ENCODE measurements at places on chromosomes 2 and 18.

DNA sequence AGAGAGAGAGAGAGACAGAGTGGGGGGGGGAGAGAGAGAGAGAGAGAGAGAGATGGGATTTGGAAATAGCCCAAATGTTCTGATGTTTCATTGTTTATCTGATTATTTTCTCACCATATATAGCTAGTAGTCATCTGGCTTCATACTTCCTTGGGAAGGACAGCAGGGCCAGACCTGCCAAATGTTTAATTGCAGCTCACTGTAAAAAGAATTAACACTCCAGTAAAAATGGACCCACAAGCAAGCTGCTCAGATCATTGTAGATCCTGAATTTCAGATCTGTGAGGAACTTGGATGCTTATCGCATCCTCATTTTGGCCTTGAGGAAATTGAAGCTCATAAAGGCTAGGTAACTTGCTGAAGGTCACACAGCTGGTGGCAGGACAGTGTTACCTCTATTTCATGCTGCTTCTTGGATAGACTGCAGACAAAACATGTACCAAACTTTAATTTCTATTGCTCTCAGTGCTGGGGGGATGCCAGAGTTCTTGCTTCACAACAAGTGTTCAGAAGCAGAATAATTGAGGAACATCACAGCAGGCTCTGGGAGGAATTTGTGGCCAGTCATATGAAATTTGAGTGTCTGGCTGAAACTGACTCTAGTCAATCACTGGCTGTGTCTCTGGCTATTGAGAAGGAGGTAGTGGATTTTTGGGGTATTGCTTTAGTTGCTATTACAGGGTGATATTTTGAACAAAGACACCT is 223.5 kb downstream of the PIK3C3 start:
- no peak for DNase-seq

DNA sequence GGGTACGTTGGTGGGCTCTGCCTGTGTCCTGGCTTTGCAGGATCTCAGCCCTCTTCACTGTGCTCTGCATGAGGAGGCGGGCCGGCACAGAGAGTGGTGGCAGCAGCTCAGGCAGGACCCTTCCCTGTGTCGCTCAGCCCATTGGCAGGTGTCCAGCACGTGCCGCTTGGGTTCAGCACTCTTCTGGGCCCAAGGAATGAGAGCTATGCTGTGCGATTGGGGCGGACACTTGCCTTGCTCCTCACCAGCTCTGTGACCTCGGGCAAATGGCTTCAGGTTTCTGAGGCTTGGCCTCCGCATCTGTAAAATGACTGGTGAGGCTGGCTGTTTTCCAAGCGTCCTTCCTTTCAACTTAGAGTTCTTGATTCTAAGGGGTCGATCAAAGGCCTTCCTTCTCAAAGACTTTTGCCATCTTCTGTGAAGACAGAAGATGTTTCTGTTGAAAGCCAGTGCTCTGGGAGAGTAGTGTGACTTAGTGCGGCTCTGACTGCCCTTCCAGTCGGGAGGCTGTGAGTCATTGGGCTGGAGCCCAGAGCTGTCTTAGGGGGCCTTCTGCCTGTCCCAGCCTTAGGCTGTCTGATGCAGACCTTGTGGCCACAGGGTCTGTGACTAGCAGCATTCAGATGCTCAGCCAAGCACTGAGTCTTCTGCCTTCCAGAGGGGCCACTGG is 35.6 kb downstream of the GLI2 start:
- peak; percentile 44 for DNase-seq

GRCh38 chr2:173079141-173079540 is 3.5 kb downstream of the MAP3K20 start:
- DNase-seq, result no peak

DNA sequence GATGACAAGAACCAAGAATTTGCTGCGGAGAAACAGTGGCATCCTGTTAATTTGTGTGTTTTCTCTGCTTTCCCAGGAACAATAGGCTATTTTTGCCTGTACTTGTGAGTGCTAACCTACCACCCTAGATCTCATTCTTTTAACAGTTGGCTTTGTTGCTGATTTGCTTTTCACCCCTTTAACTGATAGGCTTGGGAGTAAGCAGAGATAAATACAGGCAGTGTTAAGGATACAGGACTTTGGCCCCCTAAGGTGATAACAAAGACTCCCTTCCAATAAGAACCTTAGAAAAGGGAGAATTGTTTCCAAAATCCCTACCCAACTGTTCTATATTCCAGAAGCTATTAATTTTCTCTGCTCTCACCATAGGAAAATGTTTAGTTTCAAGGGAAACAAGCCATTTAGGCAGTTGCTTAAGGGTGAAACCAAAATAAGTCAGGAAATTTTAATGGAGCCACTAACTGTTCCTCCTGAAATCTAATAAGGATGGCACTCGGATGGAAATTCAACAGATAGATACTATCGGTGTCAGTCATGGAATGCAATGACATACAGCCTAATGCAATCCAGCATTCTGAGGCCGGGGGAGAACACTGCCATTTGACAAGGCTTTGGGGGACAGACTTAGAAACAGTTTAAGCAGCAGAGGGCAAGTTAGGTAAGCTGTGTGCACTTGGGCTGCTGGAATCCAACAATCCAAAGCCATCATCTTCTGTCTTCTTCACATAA is 238.8 kb downstream of the RNF152 start:
- DNase-seq, result no peak

GRCh38 chr2:69770193-69770702 is 28.3 kb downstream of the ANXA4 start:
- DNase-seq, result peak; percentile 63

GRCh38 chr2:65429786-65430602 is 2.4 kb downstream of the SPRED2 start:
- DNase-seq, result no peak

DNA sequence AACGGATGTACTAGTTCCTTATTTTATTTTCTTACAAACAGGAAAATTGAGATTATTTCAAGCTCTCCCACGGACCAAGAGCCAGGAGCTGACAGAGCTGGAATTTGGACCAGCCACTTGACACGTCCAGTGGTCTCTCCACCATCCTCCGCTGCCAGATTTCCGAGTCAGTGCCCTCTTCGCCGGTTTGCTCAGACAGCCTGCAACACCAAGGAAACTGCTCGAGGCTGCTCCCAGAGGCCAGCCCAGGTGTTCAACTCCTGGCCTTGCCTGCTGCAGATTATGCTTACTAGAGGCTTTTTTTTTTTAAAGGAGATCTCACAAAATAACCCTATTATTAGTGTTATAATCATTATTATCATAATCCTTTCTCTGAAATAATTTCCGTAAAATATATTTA is 779.8 kb downstream of the RNF144A start:
- no peak for DNase-seq

DNA sequence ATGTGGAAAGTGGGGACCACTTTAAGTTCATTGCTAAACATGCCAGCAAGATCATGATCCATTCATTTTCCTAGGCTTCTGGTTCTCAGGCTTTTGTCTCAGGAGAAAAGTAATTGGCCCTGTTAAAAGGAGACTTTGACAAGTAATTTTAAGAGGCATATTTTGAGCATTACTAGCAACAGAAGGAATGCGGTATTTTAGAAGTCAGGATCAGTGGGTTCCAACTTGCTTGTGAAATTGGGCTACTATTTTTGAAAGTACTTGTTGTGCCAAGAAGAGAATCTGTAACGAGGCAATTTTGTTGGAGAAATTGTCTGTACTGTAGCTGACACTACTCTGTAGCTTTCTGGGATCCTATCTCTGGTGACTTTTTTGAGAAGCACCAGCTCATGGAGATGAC is 59.4 kb downstream of the CERS6 start:
- DNase-seq, result no peak

- DNase-seq, result no peak
Observed at GRCh38 chr18:56458770-56459712, 179.4 kb downstream of the TXNL1 start.

DNA sequence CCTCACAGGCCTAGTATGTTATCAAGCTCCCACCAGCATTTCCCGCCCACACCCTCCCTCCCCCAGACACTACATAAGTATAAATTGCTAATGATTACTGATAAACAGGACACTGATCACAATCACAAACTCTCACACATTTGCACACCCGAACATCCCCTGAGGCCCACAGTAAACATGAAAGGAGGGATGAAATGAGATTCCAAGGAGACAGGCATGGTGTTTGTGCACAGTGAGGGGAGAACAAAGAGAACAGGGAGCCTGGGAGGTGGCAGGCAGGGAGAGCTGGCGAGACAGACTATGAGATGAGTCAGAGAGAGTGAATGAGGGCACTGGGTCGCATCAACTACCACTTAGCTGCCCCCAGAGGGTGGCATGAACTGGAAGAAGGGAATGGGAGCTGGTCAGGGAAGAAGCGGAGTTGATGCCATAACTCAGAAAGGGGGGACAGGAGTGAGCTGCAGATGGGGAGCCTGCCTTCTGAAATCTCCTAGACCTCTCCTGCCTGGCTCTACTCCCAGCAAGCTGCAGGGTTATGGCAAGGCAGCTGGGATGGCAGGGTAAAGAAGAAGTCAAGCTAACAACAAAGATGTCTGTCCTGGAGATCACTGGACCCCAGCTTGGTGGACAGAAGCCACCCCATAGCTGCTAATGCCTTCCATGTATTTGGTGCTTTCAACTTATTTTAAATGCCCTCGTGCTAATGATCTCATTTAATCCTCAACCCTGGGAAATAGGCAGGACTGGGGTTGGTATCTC is 5.1 kb downstream of the KIF3C start:
- peak; percentile 75 for DNase-seq

DNA sequence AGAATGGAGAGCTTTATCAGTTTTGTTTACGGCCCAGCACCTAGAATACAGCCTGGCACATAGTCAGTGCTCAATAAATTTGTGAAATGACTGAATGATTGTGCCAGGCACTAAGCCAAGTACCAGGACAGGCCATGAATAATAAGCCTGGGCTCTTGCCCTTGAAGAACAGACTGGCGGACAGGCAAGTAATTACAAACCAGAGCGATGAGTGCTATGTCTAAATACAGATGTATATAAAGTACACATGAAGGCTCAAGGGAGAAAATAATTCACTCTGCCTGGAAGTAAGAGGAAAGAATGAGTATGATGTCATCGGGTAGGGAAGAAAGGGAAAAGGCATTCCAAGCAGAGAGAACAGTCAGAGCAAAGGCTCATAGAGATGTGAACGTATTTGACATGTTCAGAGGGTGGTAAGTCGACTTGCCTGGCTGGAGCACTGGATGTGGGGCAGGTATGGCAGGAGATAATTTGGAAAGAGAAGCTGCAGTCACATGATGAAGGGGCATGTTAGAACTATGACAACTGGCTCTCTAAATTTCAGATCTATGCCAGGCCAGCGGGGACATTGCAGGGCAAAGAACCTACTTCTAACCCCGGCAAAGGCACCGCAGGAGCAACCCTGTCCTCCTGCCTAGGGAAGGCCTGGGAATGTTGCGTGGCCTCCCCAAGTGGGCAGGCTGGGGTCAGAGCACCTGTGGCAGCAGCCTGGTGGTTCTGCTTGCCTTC is 119.1 kb upstream of the STPG4 start:
- peak; percentile 29 for DNase-seq

DNA sequence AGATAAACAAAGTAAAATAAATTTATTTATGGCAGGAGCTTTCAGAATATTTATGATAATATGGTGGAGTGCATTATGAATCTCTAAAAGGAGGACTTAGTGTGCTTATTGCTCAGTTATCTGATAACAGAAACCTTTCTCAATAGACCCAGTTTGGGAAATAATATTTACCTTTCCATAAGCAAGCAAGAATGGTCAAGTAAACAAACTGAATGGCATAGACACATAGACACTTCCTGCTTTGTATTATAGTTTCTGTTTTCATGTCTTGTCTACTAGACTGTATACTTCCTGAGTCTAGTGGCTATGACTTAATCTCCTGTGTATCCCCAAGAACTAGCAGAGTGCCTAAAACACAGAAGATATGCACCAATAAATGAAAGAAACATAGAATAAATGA is 87.8 kb downstream of the UPP2 start:
- DNase-seq, result no peak

GRCh38 chr2:54579061-54579681 is 123.0 kb downstream of the SPTBN1 start:
- DNase-seq, result no peak

Data from A549 (cell line).